ENCODE measurements at places on chromosomes 11 and 22.

GRCh38 chr11:17764446-17765218 lies 30.1 kb downstream of the KCNC1 start:
- no peak for DNase-seq

DNA sequence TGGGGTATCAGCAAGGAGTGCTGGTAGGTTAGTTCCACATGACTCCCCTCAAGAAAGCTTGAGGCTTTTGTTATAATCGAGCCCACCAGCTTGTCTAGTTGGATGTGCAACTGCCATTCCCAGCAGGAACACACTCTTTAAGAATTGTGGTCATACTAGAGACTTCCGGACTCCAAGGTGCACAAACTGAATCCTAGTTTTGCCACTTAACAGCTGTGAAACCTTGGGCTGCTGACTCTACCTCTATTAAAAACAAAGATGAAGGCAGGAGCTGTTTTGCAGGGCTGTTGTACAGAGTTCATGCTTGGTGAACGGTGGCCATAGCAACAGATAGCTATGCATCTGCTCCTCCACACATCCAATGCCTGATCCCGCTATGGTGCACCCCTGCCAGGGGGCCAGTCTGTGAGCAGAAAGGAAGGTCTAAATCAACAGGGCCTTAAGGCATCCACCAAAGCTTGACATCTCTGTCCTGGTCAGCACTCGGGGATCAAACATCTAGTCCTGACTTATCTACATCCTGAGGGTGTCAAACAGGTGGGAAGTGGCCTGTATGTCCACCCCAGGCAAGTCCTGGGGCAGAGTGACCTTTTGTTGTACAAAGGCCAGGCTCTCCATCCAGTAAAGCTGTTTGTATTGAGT lies 36.4 kb downstream of the DKK3 start:
- no peak for DNase-seq

DNA sequence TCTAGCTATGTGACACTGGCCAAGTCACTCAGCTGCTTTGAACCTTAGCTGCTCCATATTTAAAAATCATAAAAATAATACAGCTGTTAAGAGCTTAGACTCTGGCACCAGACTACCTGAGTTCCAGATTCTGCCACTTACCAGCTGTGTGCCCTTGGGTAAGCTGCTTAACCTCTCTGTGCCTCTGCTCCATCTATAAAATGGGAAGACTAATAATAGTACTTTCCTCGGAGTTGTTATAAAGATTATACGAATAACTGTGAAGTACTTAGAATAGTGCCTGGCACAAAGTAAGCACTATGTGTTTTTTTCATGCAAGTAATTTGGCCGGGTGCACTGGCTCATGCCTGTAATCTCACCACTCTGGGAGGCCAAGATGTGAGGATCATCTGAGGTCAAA lies 1.4 kb downstream of the HDHD5 start:
- no peak for DNase-seq

DNA sequence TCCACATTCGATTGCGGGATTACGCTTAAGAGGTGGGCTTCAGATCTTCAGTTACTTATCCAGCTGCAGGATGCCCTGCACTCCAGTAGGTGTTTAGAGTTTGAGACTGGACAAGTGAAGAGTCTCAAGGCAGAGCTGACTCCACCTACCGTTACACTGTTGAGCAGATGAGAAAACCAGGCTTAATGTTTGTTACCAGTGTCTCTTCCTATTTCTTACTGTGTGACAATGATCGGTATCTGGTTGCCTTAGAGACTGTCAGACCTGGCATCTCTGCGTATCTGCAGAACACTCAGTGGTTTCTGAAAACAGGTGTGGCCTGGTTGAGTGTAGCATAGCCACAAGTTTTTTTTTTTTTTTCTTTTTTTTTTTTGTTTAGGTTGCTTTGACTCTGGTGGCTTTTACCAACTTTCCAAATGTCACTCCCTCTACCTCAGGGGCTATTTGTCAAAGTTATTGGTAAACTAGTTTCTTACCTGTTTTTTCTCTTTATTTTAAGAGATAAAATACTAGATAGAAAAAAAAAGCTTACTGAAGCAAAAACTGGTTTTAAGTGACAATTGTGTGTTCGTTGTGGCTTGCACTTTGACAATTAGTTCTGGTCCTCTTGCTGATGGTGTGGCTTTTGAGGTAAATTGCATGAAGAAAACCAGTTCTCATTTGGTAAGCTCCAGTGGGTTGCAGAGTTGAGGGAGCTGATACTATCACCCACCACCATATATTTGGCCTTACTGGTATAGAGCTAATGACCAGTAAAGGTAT lies 284.8 kb downstream of the ETS1 start:
- no peak for DNase-seq

- DNase-seq: no peak
Observed at GRCh38 chr22:44871782-44872181, 119.4 kb downstream of the ARHGAP8 start.
